Urinary bladder (tissue), 4 donors: ENCODE measurements at places on chromosomes 1 and 21. TPM values are rescaled to one million over a fixed set of nuclear protein-coding genes. Genes with fewer than 3 reads are reported as not detected.

Gene CELA3B
- polyA plus RNA-seq = 0.49 TPM

- DNase-seq = no peak
Observed at GRCh38 chr1:61757950-61758349, 15.7 kb downstream of the PATJ start.

- no peak for DNase-seq
Observed at GRCh38 chr1:10608690-10609089, 133.9 kb downstream of the PEX14 start.

Gene ASAP3
- polyA plus RNA-seq = 28.0 TPM

DNA sequence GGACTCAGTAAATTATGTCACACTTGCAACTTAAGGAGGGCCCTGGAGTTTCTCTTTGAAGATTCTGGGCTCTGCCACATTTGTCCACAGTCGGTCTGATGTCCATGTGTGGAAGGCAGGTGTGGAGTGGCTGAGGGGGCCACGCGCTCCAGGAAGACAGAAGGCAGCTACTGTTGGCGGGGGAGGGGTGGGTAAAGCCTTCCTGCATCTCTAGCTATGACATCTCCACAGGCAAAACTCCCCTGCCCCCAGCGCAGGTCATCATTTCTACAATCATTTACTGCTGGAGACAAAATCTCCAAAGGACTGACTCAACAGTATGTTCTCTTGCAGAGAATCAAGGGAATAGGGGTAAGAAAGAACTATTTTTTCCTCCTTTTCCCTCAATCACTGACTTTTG lies 11.4 kb upstream of the TSPEAR start:
- DNase-seq = no peak

GRCh38 chr1:105934806-105935205 lies 1121.7 kb upstream of the PRMT6 start:
- DNase-seq = no peak
